Kidney (tissue), 22 donors: ENCODE measurements at places on chromosomes 3 and 15. TPM values are rescaled to one million over a fixed set of nuclear protein-coding genes. Genes with fewer than 3 reads are reported as not detected.

Gene SAXO2
- total RNA-seq, result 3.2 TPM

Gene STX19
- not detected for total RNA-seq

GRCh38 chr15:59688423-59688781, 718 bp downstream of the BNIP2 start:
- H3K27ac ChIP-seq, result peak overlapping the region; percentile 99
- DNase-seq, result peak; percentile 75
- peaks cover 8% of the 10 kb centered on the region for H3K4me1 ChIP-seq
- no peaks in the 10 kb centered on the region for H3K36me3 ChIP-seq

- H3K27ac ChIP-seq, result no peak overlapping the region
- no peaks in the 10 kb centered on the region for H3K36me3 ChIP-seq
- no peaks in the 10 kb centered on the region for H3K27me3 ChIP-seq
- H3K4me3 ChIP-seq, result no peak overlapping the region
Observed at GRCh38 chr15:93073465-93073952, 15.5 kb downstream of the RGMA start.

GRCh38 chr3:52090131-52090932, 34.0 kb upstream of the DUSP7 start:
- DNase-seq, result no peak
- no peak overlapping the region for H3K4me3 ChIP-seq
- H3K27ac ChIP-seq, result peak overlapping the region; percentile 12
- no peaks in the 10 kb centered on the region for H3K4me1 ChIP-seq
- no peaks in the 10 kb centered on the region for H3K27me3 ChIP-seq

DNA sequence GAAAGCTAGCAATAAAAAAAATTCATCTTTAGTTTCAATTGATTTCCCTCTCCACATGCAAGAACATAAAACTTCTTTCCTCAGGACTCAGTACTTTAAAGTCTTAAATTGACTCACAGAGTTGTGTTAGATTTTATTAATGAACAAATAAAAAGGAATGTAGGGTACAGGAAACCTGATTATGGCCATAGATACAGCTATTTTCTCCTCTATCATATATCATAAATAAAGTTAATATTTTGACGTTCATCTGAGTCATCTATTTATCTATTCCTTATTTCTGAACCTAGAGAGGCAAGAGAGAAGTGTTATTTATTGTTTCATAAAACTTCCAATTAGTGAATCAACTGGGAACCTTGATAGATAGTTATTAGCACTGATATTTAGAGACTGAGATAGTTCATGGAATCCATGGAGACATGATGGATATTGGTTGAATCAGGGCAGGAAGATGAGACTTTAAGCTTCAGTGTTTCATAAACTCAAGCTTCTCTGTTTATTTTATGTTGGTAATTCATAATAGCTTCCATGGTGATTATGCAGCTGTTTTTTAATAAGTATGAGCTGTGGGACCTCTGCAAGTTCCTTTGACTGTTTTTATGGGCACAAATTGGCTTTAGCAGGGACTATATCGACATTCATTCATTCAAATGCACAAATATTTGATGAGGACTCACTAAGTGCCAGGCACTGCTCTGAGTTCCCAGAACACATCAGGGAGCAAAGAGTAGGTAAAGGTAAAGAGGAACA, 143.5 kb upstream of the TGFBR2 start:
- no peaks in the 10 kb centered on the region for H3K27me3 ChIP-seq
- no peak overlapping the region for H3K27ac ChIP-seq
- no peak overlapping the region for H3K4me3 ChIP-seq
- H3K36me3 ChIP-seq, result no peaks in the 10 kb centered on the region
- no peaks in the 10 kb centered on the region for H3K4me1 ChIP-seq
- DNase-seq, result no peak
